ENCODE measurements at places on chromosomes 6 and 20.

- DNase-seq, result no peak
Observed at GRCh38 chr6:53309059-53309900, 39.5 kb downstream of the ELOVL5 start.

- no peak for DNase-seq
Observed at GRCh38 chr20:22389836-22390542, 194.4 kb downstream of the FOXA2 start.

DNA sequence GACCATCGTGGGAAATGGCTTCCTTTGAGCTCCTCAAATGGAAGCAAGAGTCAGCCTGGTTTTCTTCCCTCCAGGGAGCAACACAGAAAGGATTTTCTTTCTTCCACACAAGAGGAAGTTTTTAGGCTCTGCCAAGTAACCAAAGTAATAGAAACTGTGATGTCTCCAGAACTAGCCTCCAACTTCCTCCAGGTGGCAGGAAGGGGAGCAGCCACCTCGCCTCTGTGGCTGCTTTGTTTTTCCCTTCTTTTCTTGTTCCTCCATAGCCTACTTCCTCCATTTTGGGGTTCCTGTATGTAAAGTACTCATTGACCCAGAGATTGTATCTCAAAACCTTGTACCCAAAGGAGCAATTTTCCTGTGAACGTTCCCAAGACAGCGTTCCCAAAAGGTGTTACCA lies 32.7 kb upstream of the CCR6 start:
- no peak for DNase-seq

GRCh38 chr6:163298079-163298830 lies 116.3 kb upstream of the QKI start:
- DNase-seq, result no peak

- DNase-seq, result no peak
Observed at GRCh38 chr20:44819936-44820335, 9.6 kb upstream of the RIMS4 start.
